ENCODE measurements at places on chromosomes 4 and X. TPM values are rescaled to one million over a fixed set of nuclear protein-coding genes. Genes with fewer than 3 reads are reported as not detected.

DAPP1 gene
- 54.7 TPM for total RNA-seq

PCDH7 gene
- 13.6 TPM for total RNA-seq

FUNDC1 gene
- total RNA-seq = 10.0 TPM

AMMECR1 gene
- 17.5 TPM for total RNA-seq

FGF13 gene
- total RNA-seq = 0.40 TPM

BTK gene
- 1.0 TPM for total RNA-seq

TMSB15C gene
- 0.12 TPM for total RNA-seq

ERCC6L gene
- 2.9 TPM for total RNA-seq

MCF2 gene
- not detected for total RNA-seq

DNA sequence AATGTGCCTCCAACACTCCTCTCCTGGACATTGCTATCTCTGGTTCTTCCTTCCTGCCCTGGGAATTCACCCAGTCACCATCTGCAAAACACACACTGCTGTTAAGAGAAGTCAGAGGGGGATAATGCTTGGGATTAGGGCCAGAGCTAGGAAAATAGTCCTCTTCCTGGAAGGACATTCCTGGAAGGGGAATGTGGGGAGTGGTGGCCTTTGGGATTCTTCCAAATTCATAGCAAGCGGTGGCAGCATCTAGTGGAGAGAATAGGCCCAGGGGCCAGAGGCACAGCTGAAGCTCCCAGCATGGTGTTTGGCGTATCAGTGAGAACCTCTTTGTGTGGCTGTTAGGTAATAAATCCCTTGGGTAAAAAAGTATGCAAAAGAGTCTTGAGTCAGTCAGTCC lies 34.3 kb downstream of the SHROOM4 start:
- no peak for ATAC-seq

- ATAC-seq = no peak
These were observed 122.3 kb upstream of the USP9X start for GRCh38 chrX:40962793-40963407.

- ATAC-seq = no peak
These were observed 52.2 kb downstream of the NALF2 start for GRCh38 chrX:69556060-69557011.

DNA sequence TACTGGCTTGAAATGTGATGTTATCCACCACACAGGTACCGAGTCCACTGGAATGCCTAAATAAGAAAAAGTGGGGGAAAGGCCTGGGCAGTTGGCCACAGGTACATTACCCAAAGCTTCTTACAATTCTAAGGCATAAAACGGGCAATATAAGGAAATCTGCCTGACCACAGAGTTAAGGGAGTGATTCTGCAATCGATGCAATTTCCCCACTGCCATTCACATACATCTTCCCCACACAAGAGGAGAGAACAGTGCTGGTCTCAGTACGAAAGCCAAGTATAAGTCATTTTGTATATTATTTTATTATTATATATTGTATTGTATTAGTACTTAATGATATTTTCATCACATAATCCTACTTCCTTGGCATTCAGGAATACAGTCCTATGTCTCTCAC lies 30.6 kb downstream of the RFC1 start:
- no peak for ATAC-seq

- ATAC-seq = no peak
These were observed 72.2 kb downstream of the PPP3CA start for GRCh38 chr4:101274888-101275752.

DNA sequence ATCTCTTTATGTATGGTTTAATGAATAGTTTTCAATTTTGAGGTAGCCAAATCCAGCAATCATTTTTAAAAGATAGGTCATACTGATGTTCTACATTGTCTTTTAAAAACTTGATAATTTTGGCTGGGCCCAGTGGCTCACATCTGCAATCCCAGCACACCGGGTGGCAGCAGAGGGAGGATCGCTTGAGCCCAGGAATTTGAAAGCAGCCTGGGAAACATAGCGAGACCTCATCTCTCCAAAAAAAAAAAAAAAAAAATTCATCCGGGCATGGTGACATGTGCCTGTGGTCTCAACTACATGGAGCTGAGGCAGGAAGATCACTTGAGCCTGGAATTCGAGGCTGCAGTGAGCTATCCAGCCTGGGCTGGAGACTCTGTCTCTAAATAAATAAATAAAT lies 419.8 kb downstream of the GALNTL6 start:
- ATAC-seq = no peak

DNA sequence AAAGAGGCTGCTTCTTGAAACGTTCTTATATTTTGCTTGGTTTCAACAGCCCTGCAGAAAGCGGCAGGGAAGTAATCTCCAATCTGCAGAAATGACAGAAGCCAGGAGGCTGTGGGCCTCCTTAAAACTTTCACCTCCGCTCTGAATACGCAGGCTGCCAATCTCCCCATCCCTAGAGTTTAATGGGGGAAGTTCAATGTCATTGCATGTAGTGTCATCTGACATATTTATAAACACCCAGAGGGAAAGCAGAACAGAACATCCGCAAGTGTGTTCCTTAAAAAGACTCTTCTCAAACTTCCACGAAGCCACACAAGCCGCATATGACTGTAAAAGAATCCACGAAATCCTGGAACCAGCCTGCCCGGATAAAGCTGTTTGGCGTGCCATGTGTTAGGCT lies 148.8 kb upstream of the TBL1X start:
- no peak for ATAC-seq

GRCh38 chrX:63404332-63404731 lies 53.2 kb upstream of the SPIN4 start:
- ATAC-seq = no peak

- no peak for ATAC-seq
These were observed 32.0 kb downstream of the CTBP1 start for GRCh38 chr4:1216869-1217294.

- no peak for ATAC-seq
These were observed 17.7 kb upstream of the TMEM144 start for GRCh38 chr4:158192439-158193158.

GRCh38 chrX:50469206-50469605 lies 1.4 kb downstream of the DGKK start:
- no peak for ATAC-seq

- ATAC-seq = peak; percentile 51
These were observed 127.2 kb downstream of the FBXW7 start for GRCh38 chr4:152408514-152409327.

- peak; percentile 56 for ATAC-seq
These were observed 31.0 kb downstream of the ALPK1 start for GRCh38 chr4:112327965-112328733.

GRCh38 chrX:11789809-11790208 lies 31.8 kb downstream of the MSL3 start:
- ATAC-seq = no peak

GRCh38 chrX:38106991-38107655 lies 100.8 kb downstream of the SYTL5 start:
- ATAC-seq = no peak

- no peak for ATAC-seq
These were observed 128.7 kb downstream of the ARHGAP24 start for GRCh38 chr4:85603437-85604336.

DNA sequence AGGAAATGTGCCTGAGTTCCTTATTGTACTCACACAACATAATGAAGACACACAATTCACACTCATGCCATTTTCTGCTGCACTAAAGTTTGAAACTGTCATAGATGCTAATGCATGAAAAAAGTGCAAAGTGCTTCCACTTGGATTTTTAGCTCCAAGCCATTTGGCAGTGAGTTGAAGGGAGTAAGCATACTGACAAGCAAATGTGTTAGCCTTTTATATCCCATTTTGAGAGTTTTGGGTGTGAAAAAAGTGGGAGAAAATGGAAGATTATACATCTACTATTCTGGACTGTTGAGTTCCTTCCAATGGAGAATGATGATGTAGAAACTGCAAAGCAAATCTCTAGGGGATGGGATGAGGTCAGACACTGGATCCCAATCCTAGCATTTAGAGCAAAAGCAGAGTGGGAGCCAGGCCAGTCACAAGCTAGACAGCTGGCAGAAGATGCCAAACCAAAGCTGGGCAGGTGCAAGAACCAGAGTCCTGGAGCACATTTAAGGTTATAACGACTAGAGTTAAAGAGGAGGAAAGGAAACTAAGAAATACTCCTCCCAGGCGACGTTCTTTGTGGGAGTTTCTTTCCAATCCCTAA lies 216.8 kb downstream of the FBXO8 start:
- ATAC-seq = no peak

GRCh38 chr4:56828784-56829535 lies 7.5 kb upstream of the SPINK2 start:
- no peak for ATAC-seq

DNA sequence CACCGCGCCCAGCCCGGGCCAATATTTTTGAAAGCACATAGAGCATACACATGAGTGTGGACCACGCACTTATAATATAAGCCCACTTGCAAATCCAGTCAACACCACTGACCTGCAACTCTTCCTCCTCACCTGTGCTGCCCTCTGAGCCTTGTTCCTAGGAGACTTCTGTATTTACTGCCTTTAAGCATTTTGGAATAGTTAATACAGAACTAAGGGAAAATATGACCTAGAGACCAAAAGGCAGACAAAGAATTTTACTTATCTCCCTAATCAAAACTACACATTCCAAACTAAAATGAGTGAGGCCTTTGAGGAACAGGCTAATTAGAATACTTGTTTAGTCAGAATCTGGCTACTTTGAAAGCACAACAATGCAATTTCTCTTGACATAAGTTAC lies 89.1 kb downstream of the RELL1 start:
- ATAC-seq = no peak

GRCh38 chr4:47533689-47534347 lies 48.7 kb downstream of the ATP10D start:
- no peak for ATAC-seq
